ENCODE measurements at places on chromosomes 7 and 10.

DNA sequence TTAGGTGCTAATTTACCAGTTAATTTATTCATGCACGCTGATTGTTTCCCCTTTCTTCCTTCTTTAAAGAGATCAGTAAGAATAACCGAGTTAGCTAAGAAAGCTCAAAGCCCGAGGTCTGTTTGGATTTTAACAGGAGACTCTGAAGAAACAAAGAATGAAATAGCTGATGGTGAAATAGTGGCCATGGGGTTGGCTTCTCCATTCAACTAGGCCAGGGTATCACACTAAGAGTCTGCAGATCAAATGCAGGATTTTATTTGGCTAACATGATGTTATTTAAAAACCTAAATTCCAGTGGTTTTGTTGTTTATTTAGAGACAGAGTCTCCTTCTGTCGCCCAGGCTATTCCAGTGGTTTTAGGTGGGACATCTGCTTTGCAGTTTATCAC, 65.2 kb upstream of the SYPL1 start:
- DNase-seq = no peak

- no peak for DNase-seq
Measured at GRCh38 chr10:129098517-129098916, 368.5 kb upstream of the MGMT start.

DNA sequence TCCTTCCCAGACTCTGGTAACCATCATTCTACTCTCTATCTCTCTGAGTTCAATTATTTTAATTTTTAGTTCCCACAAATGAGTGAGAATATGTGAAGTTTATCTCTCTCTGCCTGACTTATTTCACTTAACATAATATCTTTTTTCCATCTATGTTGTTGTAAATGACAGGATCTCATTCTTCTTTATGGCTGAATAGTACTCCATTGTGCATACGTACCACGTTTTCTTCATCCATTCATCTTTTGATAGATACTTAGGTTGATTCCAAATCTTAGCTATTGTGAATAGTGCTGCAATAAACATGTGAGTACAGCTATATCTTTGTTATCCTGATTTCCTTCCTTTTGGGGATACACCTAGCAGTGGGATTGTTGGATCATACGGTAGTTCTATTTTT, 23.9 kb downstream of the RPA3 start:
- DNase-seq = no peak

- no peak for DNase-seq
Measured at GRCh38 chr10:75355706-75356105, 45.9 kb downstream of the ZNF503 start.

- DNase-seq = no peak
Measured at GRCh38 chr7:80781561-80781979, 137.3 kb downstream of the SEMA3C start.

GRCh38 chr7:108001764-108002725, 916 bp downstream of the LAMB1 start:
- no peak for DNase-seq

- DNase-seq = no peak
Measured at GRCh38 chr7:4748231-4748681, 27.2 kb upstream of the AP5Z1 start.

- DNase-seq = no peak
Measured at GRCh38 chr7:145817687-145818086, 298.9 kb upstream of the CNTNAP2 start.

DNA sequence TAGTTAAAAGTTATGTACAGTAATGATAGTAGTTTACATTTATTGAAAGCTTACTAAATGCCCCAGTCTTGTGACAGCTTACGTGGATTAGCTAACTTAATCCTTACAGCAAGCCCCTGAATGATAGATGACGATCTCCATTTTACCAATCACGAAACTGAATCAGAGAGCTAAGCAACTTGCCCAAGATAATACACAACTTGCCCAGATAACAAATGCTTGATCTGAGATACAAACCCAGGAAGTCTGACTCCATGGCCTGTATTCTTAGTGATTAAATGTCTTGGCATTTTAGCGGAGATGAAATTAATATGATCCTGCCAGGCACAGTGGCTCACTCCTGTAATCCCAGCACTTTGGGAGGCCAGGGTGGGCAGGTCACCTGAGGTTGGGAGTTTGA, 46.9 kb upstream of the FMC1 start:
- no peak for DNase-seq

DNA sequence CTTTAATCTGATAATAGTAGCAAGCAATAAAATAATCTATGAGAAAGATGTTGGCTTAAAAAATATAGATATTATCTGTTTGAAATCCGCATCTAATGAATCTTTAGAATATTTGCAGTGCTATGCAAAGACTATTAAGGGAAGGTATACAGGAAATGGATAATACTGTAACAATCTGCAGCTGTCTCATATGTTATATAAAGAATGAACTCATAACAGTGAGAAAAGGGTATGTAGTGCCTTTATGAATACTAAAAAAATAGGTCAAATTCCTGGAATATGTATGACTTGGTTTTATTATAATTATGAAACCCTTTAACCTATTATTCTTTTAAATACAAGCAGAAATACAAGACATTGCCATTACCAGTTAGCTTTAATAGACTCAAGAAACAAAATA, 105.1 kb upstream of the GPR22 start:
- DNase-seq = no peak

- no peak for DNase-seq
Measured at GRCh38 chr7:132355048-132355447, 221.2 kb downstream of the PLXNA4 start.
